ENCODE measurements at places on chromosomes 6 and 20.
A peak's percentile ranks its signal among the peaks of the same experiment; 100 is the strongest.

DNA sequence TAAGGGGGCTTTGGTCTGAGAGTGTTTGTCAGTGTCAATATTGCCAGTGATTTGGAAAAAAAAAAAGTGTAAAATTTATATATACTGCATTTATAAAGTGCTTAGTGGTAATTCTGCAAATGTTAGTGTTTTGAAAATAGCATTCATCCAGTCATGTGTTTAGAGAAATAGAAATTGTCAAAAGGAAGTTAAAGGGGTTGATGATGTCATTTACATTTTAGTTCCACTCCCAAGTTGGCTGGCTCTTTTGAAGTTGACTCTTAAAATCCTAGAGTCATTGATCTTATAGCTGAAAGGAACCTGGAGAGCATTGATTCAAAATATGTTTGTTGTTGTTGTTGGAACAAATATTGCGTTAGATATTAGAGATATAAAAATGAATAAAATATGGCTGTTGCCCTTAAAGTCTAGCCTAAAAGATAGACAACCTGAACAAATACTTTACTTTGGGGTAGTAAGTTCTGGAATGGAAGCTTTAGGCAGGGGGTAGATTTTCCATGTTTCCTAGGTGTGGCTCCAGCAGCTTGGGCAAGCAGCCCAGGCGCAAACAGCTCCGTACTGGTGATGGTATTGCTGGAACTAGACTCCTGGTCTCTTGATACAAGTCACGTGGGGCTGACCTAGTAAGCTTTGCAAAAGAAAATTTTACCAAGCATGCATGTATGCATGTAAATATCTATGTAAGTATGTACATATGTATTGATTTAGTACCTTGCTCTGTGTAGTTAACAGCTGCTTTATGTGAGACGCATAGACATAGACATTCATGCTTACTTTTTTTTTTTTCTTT, 46.3 kb downstream of the HIVEP1 start:
- no peak for DNase-seq

- DNase-seq, result no peak
Measured at GRCh38 chr20:57696401-57696961, 13.3 kb downstream of the PMEPA1 start.

DNA sequence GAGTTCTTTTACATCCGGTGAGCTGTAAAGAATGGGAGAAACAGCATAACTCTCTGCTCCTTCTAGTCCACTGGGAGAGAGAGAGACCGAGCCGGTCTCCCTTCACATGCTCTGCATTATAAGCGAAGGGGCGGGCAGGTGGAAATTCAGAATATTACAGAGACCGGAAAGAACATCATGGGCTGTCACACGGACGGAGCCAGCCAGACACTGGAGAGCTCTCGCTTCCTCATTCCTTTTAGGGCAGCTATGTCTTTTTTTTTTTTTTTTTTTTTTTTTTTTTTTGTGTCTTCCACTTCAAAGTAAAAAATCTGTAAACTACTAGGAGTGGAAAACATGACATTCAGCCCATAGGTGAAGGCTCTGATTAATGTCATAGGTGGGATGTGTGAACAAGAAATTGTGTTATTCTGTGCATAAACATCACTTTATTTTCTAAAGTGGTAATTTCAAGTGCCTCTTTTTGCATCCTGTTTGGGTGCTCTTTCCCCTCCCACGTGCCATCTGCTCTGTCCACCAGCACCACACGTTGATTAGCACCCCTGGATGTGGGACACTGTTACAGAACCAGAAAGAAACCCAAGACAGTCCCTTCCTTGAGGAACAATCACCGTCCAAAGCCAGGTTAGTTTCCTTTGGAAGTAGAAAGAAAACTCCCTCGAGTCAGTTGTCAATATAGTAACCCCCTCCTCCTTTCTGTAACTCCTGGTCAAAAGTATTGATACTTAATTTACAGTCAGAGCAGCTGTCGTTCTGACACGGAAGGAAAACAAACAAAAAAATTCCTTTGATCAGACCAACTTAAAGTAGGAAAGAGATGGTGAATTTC, at the start of gene TAGAP:
TSS of gene TAGAP (minus strand) at position 93 of the 829 bp plus-strand sequence. CDS start 845 bp downstream, outside the sequence.
- peak; percentile 83 for DNase-seq

DNA sequence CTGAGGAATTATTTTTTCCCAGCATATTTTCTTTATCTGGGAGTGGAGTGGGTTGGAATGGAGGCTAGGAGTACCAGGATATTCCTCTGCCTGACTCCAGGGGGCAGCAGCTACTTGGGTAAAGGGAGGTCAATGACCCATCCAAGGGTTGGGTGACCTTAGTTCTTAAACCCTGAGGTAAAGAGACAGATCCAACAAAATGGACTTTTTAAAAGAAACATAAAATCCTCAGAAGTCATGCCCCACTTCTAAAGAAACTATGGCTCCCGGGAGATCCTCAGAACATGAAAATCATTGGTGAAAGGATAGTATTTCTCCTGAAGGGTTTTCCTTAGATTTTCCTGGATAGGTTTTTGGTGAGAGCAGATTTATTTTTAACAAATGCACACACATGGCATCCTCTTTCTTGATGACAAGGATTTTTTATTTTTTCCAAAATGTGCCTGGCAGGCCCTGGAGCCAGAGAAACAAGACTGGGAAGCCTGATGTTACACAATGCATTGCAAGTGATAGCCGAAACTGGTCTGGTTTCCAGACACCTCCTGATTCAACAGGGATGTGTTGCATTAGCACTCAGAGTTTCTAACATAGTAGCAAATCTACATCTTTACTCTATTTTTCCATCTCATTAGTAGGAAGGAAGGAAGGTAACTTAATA, 240.9 kb upstream of the BTBD3 start:
- peak; percentile 46 for DNase-seq

DNA sequence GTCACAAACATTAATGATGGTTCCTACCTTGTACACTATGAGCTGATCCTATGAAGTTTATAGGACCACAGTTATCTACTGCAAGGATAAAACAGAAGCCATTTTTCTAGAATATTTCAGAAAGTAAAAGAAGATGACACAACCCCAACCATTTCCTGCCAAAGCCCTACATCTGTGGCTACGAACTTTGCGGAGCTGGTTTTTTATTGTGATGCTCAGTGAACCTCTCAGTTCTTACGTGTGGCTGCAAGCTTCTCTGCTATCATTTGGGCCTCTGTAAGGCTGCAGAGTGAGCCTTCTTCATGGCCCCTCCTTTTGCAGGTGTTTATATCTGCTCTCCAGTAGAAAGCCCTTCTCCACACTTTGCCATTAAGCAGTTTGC, 17.8 kb upstream of the TAGAP start:
- DNase-seq, result no peak

DNA sequence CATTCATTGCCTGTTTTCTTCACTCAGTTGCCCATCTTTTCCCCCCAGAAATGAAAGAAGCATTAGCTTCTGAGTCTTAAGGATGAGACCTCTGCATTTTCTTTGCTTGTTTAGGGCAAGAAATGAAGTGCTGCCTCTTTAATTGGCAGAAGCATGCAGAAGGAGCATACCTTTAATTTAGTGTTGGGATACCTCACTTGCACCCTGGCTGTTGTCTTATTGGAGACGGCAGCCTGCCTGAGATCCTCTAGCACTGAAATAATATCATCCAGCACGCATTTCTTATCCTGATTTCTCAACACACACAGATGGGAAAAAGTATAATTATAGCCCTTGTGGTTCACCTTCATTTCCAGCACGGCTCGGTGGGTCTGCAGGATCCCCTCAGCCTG, 43.1 kb downstream of the PTCHD4 start:
- no peak for DNase-seq

DNA sequence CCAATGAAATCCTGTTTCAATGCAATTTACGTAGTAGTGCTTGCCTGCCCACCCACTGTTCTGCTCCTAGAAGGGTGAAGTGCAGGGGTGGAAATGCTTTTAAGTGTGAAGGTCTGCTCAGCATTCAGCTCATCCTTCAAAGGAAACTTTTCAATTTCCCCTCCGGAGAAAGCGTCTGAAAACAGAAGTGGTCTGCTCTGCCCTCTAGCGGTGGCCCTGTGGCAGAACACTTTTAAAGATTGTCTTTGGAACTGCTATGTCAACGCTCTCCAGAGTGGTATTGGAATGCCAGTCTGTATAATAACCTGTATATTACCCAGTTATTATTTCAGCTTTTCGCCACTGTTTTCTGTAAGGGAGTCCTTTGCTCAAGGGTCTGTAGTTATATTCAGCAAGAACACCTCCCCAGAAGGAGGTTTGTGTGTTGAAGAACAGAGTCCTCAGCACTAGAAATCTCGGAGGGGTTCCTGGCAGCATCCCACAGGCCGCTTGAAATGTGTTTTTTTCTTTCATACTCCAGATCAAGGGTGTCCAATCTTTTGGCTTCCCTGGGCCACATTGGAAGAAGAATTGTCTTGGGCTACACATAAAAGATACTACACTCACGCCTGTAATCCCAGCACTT, 63.1 kb upstream of the KLHL31 start:
- DNase-seq, result peak; percentile 58

DNA sequence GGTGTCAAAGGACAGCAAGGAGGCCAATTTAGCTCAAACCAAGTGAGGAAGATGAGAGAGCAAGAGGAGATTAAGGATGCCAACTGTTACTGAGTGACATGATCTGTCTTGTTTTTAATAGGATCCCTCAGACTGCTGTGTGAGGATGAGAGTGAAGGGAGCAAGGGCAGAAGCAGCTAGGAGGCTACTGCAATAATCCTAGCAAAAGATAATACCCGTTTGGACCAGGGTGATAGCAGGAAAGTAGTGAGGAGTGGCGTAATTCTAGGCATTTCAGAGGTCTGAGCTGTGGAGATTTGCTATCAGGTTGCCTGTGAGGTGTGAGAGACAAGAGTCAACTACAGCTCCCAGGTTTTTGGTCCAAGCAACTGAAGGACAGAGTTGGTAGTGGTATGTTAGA, 14.7 kb downstream of the UBE2V1 start:
- DNase-seq, result no peak

DNA sequence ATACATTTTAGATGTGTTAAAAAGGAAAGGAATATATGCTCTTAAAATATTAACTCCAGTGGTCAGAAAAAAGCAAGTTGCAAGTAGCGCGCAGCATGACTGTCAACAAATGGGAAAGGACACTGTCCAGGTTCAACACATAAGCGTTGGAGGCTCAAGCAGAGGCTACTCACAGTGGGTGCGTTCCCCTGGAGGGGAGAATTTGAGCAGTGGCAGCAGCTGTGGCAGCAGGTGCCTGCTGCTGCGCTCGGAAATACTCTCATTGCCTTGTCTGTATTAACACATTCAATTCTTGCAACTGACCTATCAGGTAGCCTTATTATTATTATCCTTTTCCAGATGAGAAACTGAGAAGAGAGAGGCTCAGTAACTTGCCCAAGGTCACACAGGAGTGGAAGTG, 21.9 kb upstream of the CCN6 start:
- no peak for DNase-seq

DNA sequence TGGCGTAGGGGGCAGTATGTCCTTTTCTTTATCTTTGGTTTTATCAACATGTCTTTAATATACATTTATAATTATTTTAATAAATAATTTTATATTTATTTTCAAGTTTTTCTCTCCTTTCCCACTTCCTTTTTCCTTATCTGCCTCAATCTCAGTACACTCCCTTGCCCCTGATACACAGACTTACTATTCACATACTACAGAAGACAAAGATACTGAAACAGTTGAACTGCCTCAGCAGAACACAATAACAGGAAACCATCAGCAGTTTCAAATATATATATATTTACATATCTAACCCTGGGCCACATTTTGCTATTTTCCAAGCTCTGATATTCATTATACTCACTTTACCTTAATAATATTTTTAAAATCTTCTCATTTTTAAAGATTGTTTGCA, 19.8 kb downstream of the IBTK start:
- no peak for DNase-seq

GRCh38 chr20:20267685-20268370, 100.1 kb upstream of the INSM1 start:
- DNase-seq, result no peak

DNA sequence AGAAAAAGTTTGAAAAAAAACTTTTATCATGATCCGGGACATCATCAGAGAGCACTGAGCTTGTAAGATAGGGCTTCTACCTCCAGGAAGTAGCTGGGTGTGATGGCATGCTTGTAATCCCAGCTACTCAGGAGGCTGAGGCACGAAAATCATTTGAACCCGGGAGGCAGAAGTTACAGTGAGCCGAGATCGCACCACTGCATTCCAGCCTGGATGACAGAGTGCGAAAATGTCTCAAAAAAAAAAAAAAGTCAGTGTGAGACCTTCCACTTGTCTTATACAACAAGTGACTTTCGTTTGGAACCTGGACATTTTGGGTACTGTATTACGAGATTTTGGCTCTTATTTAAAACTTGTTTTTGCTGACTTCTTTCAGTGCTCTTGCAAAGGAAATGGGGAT, 5.9 kb upstream of the SLC13A3 start:
- DNase-seq, result no peak

DNA sequence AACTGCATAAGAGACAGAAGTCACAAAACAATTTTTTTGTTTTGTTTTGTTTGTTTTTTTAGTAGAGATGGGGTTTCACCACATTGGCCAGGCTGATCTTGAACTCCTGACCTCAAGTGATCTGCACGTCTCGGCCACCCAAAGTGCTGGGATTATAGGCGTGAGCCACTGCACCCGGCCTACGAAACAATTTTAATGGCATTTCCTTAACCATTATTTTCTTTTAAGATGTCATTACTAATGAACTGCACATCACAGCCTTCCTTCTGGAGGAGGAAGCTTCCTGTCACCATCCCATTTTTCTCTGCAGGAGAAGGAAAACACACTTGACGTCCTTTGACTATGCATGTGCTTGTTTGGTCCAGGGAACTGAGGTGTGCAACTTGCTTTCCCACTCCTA, 125.3 kb upstream of the AKIRIN2 start:
- DNase-seq, result no peak

- no peak for DNase-seq
Measured at GRCh38 chr6:111484633-111484930, 1.6 kb upstream of the REV3L start.

- no peak for DNase-seq
Measured at GRCh38 chr6:100171533-100172321, 177.7 kb upstream of the MCHR2 start.

DNA sequence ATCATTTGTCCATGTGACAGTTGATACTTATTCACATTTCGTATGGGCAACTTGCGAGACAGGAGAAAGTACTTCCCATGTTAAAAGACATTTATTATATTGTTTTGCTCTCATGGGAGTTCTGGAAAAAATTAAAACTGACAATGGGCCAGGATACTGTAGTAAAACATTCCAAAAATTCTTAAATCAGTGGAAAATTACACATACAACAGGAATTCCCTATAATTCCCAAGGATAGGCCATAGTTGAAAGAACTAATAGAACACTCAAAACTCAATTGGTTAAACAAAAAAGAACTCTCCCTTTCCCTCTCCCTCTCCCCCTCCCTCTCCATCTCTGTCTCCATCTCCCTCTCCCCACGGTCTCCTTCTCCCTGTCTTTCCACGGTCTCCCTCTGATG, 19.4 kb upstream of the EIF2S2 start:
- DNase-seq, result no peak

All from transverse colon (tissue), 4 donors.